ENCODE measurements at places on chromosomes 4 and X.

GRCh38 chrX:102712981-102713625, 855 bp downstream of the GPRASP2 start:
- no peak for DNase-seq

DNA sequence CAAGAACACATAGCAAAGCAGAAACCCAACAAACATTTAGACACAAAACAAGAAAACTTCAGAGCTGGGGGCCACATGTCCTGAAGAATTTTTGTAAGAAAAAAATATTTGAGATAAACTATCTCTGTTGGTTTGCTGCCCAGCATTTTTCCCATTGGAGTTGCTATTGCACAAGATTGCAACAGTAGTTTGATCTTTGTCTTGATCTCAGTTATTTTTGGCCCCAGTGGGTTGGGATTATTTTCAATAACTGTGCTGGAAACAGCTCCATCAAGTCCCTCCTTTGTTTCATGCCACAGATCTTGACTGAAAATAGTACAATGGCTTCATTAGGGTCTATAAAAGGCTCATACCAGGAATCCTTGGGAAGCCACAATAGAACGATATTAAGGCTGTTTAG, 103.8 kb upstream of the RAI2 start:
- DNase-seq: no peak

- no peak for DNase-seq
Measured at GRCh38 chr4:138665851-138666250, 349.7 kb upstream of the NOCT start.

GRCh38 chrX:132480581-132481203, 8.1 kb downstream of the MBNL3 start:
- DNase-seq: no peak

DNA sequence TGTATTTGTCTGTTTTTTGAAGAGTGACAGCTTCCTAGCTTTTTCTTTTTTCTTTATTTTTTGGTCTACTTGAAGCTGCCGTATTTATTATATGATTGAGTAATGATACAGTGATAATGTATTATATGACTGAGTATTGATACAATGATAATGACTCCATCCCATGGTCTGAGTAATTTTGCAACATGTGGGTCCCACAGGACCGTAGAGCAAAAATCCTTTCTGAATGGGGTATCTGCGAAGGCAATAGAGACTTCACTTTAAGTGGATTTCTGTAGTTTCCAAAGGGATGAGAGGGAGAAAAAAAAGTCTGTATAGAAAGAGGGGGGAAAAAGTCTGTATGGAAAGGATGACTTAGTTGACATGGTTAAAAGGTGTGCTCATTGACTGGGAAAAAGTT, 41.0 kb downstream of the SLIT2 start:
- no peak for DNase-seq

All from GM19239 (cell line).